ENCODE measurements at places on chromosomes 2 and 18.
A peak's percentile ranks its signal among the peaks of the same experiment; 100 is the strongest.

- DNase-seq: no peak
Measured at GRCh38 chr2:240295256-240296103, 140.0 kb upstream of the GPC1 start.

GRCh38 chr2:238016526-238016925 is 44.3 kb upstream of the SCLY start:
- DNase-seq: no peak

- DNase-seq: no peak
Measured at GRCh38 chr2:132564065-132564464, 105.9 kb downstream of the LYPD1 start.

DNA sequence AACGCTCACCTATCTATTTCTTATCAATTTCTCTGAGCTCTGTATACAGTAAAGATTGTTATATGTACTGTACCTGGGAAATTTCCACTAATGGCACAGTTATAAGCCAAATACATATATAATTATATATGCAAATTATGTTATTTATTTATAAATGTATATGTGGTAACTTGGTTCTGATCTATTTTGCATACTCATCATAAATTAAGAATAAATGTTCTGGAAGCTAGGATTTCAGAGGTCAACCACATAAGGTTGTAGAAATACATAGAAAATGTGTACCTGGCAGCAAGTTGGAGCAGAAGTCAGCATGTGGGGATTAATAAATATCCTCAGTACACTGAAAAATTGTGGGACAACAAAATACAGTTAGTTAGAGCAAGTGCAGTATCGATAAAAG is 353.7 kb upstream of the ZNF521 start:
- DNase-seq: no peak

- peak; percentile 19 for DNase-seq
Measured at GRCh38 chr2:73085691-73086090, 14.2 kb upstream of the SFXN5 start.

DNA sequence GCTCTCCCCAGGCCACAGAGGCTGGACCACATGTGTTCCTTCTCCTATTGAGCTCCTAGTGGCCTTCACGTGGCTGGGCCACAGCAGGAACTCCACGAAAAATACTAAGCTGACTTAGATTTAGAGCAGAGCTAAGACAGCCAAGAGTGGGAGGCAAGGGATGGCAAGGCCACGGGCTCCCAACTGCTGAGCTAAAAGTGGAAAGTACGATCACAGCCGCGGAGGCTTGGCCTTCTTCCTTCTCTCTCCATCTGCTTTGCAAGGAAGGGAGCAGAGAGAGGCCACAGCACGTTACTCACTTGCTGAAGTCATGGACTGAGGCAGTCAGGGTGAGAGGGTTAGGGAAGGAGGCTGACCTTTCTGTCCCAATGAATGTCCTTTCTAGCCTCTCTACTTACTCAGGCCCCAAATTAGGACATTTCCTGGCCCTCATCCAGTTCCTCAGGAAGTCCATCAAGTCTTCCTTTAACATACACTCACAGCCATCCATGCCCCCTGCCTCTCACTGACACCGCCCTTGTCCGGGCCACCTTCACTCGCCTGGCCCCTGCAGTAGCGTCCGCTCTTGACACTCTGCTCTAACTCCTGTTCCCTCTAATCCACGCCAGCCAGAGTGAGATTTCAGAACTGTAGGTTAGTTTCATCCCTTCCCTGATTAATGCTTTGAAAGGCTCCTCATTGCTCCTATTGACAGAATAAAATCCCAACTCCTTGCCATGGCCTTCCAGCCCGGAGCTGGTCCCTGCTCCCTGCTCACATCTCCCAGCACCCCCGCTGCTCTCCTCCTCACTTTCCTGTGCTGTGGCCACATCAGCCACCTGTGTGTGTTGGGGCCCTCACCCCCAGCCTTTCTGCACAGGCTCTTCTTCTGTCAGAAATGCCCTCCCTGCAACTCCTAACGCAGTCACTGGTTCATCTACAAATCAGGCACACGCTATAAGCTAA is 204.2 kb downstream of the CYP26B1 start:
- DNase-seq: no peak

DNA sequence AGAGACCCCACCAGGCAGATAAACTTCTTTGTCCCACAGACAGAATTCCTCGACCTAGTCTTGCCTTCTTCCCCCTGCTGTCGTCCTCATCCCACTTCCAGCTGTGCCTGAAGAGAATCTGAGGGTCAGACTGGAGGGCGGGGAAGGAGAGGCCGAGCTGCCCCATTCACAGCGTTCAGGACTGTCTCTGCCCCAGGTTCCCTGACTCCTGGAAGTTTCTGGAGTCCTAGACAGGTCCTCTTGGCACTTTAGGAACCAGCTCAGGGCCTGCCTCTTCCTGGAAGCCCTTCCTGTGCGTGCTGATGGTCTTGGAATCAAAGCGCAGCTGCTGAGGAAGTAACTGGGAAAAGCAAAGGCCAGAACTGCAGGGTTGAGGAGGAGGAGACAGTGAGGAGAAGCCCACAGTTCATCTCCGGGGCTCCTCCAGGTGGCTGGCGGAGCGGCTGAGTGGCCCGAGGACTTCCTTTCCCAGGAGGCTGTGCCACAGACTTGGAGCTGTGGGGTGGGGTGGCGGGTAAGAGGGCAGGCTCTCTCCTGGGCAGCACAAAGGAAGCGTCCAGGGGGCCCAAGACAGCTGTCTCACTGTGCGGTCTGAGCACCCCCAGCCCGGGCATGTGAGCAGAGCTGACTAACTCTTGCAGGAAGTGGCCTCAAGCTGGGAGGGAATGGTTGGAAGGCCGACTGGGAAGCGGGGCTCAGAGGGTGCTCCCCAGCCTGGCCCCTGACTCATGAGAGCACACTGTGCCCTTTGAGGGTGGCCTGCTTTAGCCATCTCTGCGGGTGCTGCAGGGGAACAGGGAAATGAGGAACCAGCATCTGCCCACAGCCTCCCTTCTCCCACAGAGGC is 39.5 kb downstream of the SDC1 start:
- DNase-seq: no peak

DNA sequence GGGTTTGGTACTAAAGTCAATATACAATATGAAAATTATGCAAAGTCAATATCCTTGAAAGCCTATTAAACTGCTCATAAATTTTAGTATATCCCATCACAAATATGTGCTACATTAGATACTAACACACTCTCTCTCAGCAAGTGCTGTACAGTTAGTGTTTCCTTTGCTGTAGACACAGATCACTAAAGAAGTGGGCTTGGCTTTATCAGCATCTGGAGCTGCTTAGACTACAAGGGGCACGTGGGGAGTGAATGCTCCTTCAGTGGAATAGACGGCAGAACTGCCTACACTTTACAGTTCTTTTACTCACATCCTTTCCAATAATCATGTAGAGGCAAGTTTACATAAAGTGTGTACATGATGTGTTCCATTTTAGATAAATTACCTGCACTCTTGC is 26.0 kb upstream of the EFEMP1 start:
- DNase-seq: no peak

DNA sequence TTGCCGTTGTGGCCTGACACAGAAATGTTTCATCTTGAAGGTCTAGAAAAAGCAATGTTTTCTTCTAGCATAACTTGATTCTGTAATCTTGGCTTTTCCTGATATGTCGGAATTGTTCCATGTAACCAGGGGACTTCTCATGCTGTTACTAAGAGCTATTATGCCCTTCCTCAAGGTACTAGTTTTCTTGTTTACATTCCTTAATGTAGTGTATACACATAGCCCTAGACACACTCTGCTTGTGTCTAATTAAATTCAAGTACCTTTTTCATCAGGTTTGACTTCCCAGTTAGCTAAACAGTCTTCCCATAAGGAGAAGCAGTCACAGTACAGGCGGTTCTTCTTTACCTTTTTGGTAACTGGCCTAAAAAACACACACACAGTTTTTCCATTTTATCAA is 122.8 kb upstream of the MSH6 start:
- DNase-seq: no peak

DNA sequence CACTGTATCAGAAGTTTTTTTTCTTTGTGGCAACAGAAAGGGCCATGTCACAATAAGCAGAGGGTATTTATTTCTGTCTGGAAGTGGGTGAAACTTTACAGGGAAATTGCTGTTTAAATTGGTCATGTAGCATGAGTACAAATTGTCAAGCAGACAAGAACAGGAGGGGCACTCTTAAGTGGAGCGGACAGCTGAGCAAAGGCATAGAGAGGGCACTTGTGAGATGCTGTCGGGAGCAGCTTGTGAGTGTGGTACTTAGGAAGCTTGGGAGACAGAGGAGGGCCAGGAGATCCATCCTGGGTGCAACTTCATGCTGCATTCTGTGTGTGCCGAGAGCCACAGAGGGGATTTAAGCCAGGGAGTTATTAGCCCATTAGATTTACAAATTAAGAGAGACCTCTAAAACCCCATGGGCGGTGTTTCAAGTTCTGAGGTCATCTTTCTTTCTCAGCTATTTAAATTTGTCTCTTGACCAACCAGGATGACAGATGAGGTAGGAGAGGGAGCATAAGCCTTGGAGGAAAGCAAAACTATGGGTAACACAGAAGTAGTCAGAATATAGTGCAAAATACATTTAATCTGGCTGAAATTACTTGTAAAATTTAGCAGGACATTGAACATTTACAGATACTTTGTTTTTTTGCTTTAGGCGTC is 30.4 kb downstream of the INPP4A start:
- DNase-seq: no peak

GRCh38 chr18:79000997-79001396 is 21.4 kb downstream of the SALL3 start:
- DNase-seq: no peak

GRCh38 chr2:233061591-233062450 is 1.7 kb downstream of the INPP5D start:
- no peak for DNase-seq

DNA sequence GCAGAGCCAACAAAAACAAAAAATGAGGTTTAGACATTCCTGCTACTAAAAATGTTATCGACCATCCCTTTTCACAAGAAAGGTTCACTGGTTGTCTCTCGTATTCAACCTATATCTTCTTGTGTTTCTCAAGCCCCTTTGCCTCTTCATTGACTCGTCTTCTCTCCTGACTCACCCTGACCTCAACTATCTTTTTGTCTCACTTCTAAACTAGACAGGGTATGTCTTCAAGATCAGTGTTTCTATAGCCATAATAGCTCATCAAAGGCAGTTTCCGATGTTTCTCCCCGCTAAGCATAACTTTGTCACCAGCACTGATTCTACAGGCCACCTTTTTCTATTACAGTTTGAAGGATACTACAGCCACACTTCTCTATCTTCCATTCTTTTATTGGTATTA is 178.4 kb downstream of the MEMO1 start:
- no peak for DNase-seq

DNA sequence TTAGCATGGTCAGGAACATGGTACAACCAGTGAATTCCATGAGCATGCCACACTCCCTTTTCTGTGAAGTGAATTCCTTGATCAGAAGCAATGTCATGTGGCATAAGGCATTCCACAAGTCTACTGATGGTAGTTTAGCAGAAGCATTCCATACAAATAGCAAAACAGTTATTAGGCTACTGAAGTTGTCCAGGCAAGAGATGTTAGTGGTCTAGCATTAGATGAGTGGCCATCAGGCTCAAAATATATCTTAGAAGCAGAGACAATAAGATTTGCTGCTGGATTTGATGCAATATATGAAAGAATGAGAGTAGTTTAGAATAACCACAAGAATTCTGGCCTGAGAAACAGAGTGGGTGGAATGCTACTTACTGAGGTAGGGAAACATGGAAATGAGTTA is 355.3 kb upstream of the NRXN1 start:
- no peak for DNase-seq

DNA sequence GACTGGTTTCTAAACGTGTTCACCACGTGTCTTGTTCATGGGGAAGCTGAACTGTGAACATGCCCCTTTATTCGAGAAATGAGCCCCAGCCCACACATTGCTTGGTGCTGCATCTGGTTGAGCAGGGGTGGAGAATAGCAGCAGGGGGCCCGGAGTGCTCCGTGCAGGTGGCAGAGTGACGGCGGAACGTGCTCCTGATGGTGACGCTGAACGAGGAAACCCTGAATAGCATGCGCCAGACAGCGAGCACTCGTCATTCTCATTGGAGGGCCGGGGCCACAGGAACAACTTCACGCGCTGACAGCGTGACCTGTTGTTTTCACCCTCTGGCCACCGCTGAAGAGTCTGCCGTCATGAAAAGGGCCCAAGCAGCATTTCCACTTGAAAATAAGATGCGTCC is 125.8 kb upstream of the TPO start:
- no peak for DNase-seq

- no peak for DNase-seq
Measured at GRCh38 chr18:6592522-6592921, 137.0 kb upstream of the ARHGAP28 start.

DNA sequence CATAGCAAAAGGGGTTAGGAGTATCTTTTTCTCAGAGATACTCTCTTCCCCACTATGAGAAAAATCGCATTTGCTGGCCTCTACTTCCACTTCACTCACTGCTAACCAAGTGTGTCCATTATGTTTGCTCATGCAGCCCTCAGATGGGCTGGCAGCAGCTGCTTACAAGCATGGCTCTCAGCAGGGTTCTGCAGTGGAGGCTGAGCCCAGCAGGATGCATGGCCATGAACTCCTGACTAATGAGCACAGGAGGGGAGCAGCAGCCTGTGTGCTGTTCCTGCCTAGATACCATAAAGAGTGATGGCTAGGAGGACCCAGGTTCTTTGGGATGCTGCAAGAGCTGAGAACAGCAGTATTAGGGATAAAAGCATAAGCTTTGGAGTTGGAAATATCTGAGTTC is 316.9 kb upstream of the THSD7B start:
- peak; percentile 31 for DNase-seq

DNA sequence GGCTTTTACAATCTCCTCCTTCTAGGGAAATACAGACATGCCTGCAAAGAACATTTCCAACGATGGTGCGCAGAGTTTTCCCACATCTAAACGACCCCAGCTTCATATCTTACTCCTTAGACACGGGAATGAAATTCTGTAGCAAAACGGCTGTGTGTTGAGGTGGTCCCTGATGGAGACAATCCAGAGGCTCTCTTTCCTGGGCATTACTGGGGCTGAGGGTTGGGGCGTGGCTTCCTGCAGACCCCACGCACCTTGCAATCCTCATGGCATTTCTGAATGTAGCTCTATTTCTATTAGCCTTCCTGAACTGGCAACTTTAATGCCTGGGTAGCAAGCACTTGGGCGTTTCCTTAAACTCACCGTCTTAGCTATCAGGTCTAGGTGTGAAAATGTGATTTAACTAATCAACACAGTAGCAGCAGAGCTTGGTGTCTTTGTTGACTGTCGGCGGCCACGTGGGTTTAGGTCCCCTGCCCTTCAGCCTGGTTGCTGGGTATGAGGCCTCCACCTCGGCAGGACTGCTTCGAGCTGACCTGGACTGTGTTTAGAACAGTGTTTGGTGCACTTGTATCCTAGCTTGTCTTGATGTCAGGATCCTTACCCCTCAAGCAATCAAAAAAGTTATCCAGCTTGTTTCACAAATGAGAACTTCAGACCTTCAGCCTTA is 242.8 kb downstream of the GBX2 start:
- DNase-seq: no peak

DNA sequence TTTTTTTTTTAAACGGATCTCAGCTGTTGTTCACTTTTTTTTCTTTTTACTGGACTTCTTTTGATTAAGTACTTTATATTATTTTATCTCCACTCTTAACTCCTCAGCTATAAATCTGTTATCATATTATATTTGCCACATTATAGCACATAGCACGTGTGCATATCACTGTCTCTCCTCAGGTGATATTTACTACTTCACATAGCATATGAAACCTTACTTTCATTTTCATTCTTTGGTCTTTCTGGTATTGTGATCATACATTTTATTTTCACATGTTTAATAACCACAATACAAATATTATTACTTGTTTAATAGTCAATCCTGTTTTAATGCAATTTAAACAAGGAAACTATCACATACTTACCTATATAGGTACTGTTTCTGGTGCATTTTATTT is 993.1 kb upstream of the TMEFF2 start:
- no peak for DNase-seq

All from NCI-H2171 (cell line).